ENCODE measurements at places on chromosomes 2 and 18. TPM values are rescaled to one million over a fixed set of nuclear protein-coding genes. Genes with fewer than 3 reads are reported as not detected.

- no peak for DNase-seq
Measured at GRCh38 chr2:241309684-241310117, 5.8 kb downstream of the HDLBP start.

The PSMD1 gene
- 37.6 TPM for total RNA-seq

DNA sequence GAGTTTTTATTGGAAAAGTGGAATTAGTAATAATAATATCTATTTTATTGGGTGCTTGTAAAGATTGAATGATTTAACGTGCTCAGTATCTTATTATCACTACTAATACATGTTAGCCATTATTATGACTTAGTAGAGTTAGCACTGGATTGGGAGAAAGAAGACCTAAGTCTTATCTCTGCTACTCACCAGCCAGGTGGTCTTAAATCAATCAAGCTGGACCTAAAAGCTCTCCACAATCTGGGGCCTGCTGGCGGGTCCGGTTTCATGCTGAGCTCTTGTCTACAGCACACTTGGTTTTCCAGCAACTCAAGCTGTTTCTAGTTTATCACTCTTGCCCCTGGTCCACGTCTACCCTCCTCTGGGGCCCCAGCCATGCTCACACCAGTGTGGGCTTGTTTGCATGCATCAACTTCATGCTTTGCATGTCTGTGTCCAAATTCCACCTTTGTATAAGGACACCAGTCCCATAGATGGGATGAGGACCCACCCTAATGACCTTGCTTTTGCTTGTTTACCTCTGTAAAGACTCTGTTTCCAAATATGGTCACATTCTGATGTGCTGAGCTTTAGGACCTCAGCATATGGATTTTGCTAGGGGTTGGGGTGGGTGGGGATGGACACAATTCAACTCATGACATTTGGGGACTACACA is 363.1 kb downstream of the LPIN1 start:
- DNase-seq = no peak

The XRCC5 gene
- 224 TPM for total RNA-seq

GRCh38 chr2:105794926-105795574 is 50.3 kb downstream of the NCK2 start:
- no peak for DNase-seq

DNA sequence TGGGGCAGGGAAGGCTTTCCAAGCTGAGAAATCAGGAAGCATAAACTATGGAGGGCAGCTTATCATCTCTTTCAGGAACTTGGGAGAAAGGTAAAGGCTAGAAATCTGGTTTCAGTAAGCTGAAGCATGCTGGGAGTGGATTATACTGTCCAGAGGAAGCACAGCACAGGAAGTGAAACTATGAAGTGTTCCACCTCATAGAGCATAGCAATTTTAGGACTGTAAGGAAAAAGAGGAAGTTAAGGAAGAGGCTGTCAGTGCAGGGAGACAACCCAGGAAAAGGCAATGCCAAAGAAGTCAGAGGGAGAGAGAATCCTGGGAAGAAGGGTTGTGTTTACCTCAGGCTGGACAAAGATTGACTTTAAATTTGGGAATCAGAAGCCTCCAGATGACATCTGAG is 51.9 kb downstream of the EFEMP1 start:
- no peak for DNase-seq

GRCh38 chr2:229695961-229696360 is 18.4 kb downstream of the DNER start:
- DNase-seq = no peak

GRCh38 chr18:76557026-76557575 is 62.1 kb upstream of the ZNF516 start:
- peak; percentile 81 for DNase-seq

- peak; percentile 63 for DNase-seq
Measured at GRCh38 chr2:160252278-160252887, 52.3 kb upstream of the ITGB6 start.
